ENCODE measurements at places on chromosomes 5 and 9.

DNA sequence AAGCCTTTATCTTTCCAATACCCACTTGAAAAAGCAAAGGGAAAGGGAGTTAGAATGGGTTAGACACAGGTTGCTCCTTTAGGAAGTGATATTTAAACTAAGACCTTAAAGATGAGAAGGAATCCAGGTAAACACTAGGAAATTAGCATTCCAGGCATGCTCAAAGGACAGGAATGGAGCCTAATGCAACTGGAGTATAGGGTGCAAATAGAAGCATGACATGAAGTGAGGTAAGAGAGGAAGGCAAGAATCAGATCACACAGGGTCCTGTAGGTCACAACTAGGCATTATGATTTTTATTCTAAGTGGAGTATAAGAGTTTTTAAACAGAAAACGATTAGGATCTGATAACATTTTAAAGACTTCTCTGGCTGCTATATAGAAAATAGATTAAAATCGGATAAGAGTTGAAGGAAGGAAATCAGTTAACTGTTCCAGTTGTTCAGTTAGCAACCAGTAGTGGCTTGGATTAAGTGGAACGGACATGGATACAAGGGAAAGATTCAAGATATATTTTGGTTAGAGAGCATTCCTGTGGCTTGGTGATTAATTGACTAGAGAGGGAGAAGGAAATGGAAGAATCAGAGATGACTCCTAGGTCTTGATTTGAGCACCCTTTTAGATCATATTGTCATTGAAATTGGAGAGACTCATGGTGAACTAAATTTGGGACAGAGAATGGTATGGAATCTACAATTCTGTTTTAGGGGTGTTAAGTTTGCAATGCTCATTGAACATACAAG, 95.9 kb downstream of the FBXO4 start:
- no peak for DNase-seq

DNA sequence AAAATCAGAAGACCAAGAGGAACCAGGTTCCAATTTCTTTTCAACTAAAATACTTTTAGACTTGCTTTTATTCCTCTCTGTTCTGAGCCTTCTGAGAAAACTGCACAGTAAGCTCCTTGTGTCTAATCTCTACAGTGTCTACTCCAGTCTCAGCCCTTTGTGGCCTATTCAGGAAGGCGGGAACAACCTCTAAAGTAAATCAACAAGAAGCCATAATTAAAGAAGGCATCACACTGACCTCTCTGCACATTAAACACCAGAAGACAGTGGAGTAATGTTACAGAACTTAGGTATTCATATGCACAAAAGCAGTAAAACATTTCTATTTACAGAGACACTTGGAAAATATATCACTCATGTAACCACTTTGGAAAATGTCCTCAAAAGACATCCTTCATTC, 14.9 kb downstream of the XPA start:
- no peak for DNase-seq

DNA sequence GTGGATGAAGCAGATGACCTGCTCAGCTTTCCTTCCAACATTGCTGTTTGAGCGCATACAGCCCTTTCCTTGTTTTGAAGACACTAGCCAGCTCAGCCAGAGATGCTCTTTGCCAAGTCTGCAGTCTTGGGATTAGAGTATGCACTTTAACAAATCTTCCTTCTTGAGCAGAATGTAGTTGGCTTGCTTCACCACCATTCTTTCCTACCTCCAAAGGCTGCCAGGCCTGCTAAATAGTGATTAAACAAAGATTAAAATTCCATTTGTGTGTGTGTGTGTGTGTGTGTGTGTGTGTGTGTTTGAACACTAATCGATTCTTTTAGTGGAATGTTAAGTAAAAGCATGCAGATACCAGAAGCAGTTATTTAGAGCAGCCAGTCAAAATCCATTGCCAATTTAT, 97.6 kb downstream of the GALNT10 start:
- no peak for DNase-seq

DNA sequence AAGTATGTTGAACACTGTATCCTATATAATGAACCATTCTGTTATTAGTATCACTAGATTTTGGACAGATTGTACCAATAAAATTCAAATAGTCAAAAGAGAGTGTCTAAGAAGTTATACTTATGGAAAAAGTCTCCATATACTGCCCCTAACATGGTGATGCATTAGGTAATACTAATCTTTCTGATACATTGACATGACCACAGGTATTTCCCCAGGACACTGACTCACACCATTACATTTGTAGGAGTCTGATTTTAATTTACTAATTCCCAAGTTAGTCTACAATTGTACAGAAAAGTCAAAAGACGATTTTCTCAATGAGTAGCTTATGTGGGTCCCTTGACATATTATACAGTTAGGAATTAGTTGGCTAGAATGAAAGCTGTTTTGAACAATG, 593.8 kb downstream of the ISL1 start:
- no peak for DNase-seq

DNA sequence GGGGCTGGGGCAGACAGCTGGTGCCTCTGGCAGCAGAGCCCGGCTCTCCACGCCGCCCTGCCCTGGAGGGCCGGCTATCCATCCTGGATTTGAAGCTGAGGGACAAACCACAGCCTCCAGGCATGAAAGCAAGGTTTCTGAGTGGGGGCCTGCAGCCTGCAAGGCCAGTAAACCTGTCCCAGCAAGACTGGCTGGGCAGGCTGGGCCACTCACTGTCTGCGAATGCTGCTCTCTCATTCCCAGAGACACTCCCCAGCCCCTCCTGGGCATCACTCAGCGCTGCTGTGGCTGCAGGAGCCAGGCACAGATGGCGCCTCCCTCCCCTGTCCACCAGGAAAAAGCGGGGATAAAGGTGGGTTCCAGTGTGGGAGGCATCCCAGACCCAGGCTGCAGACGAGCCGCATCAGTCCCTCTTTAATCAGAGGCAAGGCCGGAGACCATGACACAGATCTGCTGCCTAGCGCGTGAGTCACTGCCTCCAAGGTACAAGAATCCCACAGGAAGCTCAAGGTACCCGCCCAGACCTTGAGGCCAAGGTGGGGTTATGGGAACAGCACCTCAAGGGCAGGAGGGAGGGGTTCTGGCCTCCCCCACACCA, 118.0 kb downstream of the VAV2 start:
- no peak for DNase-seq

GRCh38 chr9:137592767-137593166, 2.5 kb upstream of the ZMYND19 start:
- DNase-seq: no peak

Data from GM13976 (cell line).